Eye (tissue), 1 donor: ENCODE measurements at places on chromosomes 13 and 19.

DNA sequence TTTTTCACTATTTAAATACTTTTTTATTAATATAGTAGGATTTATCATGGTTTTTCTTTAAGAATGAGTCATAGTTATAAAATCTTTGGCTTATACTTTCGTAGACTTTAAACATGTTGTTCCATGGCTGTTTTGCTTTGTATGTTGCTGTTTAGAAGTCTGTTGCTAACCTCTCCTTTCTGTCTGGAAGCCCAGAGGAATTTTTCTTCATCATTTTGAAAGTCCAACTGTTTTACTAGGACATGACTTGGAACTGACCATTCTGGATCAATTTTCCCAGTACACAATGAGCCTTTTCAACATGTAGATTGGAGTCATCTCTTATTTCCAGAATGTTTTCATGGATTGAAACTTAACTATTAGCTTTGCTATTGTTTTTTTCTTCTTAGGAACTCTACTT is 7.9 kb downstream of the CAB39L start:
- no peak for DNase-seq

GRCh38 chr13:105920370-105920769 is 615.1 kb downstream of the EFNB2 start:
- no peak for DNase-seq

DNA sequence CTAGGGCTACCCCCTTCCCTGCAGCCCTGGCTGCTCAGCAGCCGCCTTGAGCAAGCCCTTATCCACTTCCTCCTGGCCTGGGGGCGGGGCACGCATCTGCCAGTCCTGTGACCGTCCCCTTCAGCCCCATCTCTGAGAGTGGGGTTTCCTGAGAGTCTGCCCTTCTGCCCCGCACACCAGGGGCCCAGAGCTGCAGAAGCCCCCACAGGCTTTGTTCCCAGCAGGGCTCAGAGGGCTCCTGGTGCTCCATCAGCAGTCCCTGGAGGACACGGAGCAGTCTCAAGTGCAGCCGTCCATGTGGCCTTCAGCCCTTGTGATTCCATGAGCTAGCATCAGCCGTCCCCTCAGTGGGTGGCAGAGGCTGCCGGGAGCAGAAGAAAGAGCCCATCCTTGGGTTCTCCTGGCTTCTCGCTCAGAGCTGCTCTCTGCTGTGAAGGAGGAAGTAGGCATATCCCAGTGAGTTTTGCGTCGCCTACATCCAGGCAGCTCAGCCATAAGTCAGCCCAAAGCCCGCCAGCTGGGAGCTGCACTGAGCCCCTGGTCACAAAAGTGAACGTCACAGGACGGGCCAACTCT is 16.3 kb downstream of the MYO9B start:
- DNase-seq: no peak

- peak; percentile 71 for DNase-seq
Observed at GRCh38 chr19:1284979-1285736, 515 bp upstream of the EFNA2 start.

DNA sequence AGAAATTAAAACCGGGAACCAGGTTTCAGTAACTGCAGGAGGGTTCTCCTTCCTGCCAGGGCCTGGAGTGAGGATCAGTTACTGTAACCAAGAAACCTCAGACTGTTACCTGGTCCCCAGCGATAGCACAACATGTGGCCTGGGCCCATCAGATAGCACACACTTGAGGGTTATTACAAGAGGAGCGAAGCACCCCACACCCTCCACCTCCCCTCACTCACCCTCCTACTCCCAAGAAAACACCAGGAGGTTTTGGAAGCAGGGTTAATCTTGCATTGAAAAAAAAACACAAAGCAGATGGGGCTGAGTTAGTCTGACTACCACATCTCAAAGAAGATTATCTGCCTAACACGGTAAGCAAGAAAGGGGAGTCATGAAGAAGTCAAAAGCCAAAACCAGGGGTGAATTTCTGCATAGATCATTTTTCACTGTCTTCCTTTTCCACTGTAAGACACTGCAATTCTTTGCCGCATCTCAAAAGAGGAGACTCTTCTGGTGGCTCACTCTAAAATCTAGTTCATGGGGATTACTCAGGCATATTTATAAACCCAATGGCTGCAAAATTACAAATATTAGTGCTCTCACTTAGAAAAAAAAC is 75.9 kb upstream of the DOCK9 start:
- DNase-seq: no peak

DNA sequence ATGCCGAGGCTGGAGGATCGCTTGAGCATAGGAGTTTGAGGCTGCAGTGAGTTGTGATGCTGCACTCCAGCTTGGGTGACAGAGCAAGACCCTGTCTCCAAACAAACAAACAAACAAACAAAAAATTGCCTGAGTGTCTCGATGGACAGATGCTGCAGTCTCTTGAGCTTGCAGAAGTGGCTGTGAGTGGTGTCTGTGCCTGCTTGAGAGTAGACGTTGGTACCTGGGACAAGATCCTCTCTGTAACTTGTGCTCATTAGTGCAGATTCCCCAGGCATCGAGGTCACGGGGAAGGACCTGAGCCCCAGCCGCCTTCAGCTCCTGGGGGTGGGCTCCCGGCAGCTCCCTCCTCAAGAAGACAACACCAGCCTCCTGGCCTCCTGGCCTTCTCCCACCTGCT is 8.6 kb upstream of the C5AR2 start:
- no peak for DNase-seq

- no peak for DNase-seq
Observed at GRCh38 chr19:2670217-2670616, 32.3 kb downstream of the GNG7 start.

DNA sequence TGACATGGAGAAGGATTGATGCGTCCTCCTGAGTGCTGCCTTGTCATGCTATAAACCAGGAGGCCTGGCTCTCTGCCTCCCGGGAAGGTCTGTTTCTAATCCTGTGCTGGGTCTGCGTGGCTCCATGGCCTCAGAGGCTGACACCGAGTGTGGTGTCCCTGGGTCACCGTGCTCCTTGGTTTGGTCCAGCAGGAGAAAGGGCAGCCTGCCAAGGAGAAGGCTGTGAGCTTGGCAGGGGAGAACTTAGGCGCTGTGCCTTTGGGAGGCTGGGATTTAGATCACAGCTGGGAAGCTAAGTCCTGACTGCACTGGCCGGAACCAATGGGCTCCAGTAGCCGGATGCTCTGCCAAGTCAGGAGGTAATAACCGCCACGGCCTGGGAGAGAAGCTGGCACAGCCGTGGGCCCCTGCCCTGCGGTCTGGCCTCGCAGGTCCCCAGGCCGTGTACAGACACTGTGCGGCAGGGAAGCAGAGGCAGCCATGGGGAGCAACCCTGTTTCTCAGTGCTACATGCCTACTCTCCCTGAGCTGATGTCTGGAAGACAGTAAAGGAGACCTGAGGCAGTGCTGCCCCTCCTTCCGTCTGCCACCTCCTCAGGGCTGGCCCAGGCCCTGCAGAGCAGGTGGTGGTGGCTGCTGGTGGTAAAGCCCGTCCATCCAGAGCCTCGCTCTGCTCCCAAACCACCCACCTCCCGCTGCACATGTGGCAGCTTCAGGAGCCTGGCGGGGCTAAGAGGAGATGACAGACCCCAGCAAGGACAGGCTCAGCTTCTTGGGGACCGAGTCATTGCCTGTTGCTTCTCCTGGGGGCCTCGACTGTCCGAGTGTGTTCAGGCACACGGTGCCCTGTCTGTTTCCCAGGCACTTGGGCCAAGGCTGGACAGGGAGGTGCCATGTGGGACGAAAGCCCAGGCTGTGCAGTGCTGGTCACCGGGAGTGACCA is 44.9 kb downstream of the C13orf46 start:
- DNase-seq: no peak

DNA sequence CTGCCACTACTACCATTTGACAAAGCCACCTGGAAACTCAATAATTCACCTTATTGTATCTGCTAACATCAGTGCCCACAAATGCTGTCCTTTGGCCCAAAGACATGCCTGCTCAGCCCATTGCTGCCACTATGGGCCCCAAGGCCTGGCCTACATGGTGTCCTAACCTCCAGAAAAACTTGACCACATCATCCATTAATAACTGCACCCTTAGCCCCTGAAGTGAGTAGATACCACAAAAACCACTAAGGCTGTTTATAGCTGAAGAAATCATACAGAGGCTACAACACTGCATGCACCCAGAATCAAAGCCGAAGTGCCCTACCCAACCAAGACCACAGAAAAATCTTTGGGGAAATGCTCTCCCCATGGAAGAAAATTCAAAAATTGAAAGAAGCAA is 932.8 kb upstream of the SLITRK6 start:
- DNase-seq: no peak

DNA sequence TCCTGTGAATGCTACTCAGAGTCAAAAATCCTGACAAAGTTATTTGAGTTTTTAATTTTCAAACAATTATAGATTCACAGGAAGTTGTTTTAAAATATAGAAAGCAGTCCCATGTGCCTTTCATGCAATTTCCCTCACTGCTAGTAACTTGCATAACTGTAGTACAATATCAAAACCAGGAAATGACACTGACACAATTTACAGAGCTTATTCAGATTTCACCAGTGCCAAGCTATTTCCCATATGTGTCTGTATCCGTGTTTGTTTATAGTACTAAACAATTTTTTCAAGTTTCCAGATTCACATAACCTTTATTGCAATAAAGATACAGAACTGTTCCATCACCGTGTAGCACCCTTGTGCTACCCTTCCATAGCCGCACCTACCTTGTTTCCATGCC is 934.6 kb downstream of the PCDH17 start:
- no peak for DNase-seq

- no peak for DNase-seq
Observed at GRCh38 chr13:24192811-24193162, 32.3 kb downstream of the SPATA13 start.
